Hepatocyte (in vitro differentiated cells): ENCODE measurements at places on chromosomes 2 and 18. TPM values are rescaled to one million over a fixed set of nuclear protein-coding genes. Genes with fewer than 3 reads are reported as not detected.

The TMEFF2 gene
- polyA plus RNA-seq = 0.68 and 1.8 TPM in 2 replicates

The ANKRD29 gene
- 7.7 and 8.9 TPM in 2 replicates for polyA plus RNA-seq

The FLACC1 gene
- polyA plus RNA-seq = 0.15 and 0.34 TPM in 2 replicates

The SLC14A1 gene
- 0.81 and 0.98 TPM in 2 replicates for polyA plus RNA-seq

The MARS2 gene
- 3.5 and 6.3 TPM in 2 replicates for polyA plus RNA-seq

The VRK2 gene
- polyA plus RNA-seq = 16.5 and 18.4 TPM in 2 replicates

The TNFAIP6 gene
- polyA plus RNA-seq = 9.8 and 10.5 TPM in 2 replicates

The EFR3B gene
- polyA plus RNA-seq = 1.1 and 1.6 TPM in 2 replicates

The CYTIP gene
- 0.28 and 1.6 TPM in 2 replicates for polyA plus RNA-seq

The EDAR gene
- 0.07 and 0.21 TPM in 2 replicates for polyA plus RNA-seq

The PROC gene
- 48.9 and 70.2 TPM in 2 replicates for polyA plus RNA-seq

The FAP gene
- polyA plus RNA-seq = 38.1 and 40.4 TPM in 2 replicates

The COL6A3 gene
- 70.7 and 80.7 TPM in 2 replicates for polyA plus RNA-seq

The MGAT5 gene
- polyA plus RNA-seq = 5.3 and 9.1 TPM in 2 replicates

The TDRD15 gene
- not detected in 2 replicates for polyA plus RNA-seq

The NEU2 gene
- not detected in 2 replicates for polyA plus RNA-seq

The COL4A4 gene
- 0.47 and 0.79 TPM in 2 replicates for polyA plus RNA-seq

The SLC8A1 gene
- 1.2 and 2.2 TPM in 2 replicates for polyA plus RNA-seq

The CERKL gene
- 1.9 and 2.0 TPM in 2 replicates for polyA plus RNA-seq

The TGFA gene
- 2.2 and 2.6 TPM in 2 replicates for polyA plus RNA-seq

The SGPP2 gene
- 0.71 and 1.4 TPM in 2 replicates for polyA plus RNA-seq

The REL gene
- polyA plus RNA-seq = 2.8 and 4.2 TPM in 2 replicates

The PLGLB1 gene
- polyA plus RNA-seq = 7.4 and 9.8 TPM in 2 replicates

The WDR7 gene
- polyA plus RNA-seq = 5.9 and 9.0 TPM in 2 replicates

The RAMP1 gene
- 329 and 383 TPM in 2 replicates for polyA plus RNA-seq

The TANC1 gene
- 8.3 and 8.9 TPM in 2 replicates for polyA plus RNA-seq

The TMEM178A gene
- polyA plus RNA-seq = 5.5 and 6.6 TPM in 2 replicates
